Right forelimb (tissue), 1 donor: ENCODE measurements at places on chromosomes 5 and 9.

GRCh38 chr5:61471352-61471751 is 139.3 kb downstream of the ZSWIM6 start:
- no peak for DNase-seq

- DNase-seq = no peak
These were observed 737.6 kb upstream of the NUDT12 start for GRCh38 chr5:104299998-104300706.

DNA sequence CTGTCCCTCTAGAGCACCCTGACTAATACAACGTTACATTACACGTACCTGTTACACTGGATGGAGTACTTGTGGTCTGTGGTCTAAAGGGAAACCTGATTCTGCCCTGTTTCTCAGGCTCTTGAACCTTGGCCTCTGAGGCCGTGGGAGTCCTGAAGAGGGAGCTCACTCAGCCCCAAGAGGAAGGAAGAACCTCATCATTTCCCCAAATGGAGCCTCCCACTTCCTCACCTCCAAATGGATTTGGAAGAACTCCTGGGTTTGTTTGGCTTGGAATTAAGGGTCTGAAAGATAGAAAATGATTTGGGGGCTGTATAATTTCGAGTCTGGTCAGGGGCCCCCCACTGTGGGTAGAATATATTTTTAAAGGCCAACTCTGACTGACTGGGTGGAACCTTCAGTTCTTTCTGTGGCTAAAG is 200.2 kb downstream of the SEMA6A start:
- no peak for DNase-seq

DNA sequence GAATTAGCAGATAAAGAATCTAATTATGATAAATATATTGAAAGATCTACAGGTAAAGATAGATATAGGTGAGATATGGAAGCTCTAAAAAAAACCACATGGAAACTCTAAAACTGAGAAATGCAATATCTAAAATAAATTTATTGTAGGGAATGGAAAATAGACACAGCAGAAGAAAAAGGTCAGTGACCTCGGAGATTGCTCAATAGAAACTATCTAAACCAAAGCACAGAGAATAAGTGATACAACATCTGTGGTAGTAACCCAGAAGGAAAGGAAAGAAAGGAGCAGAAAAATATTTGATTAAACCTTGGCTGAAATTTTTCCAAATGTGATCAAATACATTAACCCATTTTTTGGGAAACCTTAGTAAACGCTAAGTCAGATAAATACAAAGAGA is 43.1 kb upstream of the GLIPR2 start:
- DNase-seq = no peak

DNA sequence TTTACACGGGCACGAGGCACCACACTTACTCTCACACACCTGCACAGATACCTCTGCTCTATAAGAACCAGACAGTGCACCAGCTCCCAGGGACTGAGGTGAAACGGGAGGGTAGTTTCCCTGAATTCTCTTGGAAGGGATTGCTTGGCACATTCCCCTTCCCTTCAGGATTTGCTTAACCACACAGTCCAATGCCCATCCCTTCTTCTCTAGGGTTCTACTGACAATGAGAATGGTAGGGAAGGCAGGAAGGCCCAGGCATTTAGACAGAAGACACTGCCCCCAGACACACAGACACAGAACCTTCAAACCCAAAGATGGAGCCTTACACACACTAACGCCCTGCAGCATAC is 704 bp upstream of the LHX6 start:
- DNase-seq = no peak

DNA sequence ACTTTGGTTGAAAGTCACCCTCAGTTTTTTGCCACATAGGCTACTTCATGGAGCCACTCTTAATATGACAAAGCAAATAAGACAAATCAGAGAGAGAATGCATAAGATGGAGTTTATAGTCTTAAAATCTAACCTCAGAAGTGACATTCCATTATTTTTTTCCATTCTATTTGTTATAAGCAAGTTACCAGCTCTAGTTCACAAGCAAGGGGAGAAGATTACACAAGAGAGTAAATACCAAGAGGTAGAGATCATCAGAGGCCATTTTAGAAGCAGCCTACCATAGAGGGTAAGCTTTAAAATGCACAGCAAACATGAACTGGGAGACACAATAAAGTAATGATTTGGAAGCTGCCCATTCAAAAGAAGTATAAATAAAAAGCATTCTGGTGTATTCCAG is 651.3 kb upstream of the MEF2C start:
- no peak for DNase-seq

GRCh38 chr5:74052441-74053221 is 426.6 kb downstream of the ARHGEF28 start:
- no peak for DNase-seq
